Fibroblast of skin of right biceps (primary cell): ENCODE measurements at places on chromosomes 4 and X.
A peak's percentile ranks its signal among the peaks of the same experiment; 100 is the strongest.

DNA sequence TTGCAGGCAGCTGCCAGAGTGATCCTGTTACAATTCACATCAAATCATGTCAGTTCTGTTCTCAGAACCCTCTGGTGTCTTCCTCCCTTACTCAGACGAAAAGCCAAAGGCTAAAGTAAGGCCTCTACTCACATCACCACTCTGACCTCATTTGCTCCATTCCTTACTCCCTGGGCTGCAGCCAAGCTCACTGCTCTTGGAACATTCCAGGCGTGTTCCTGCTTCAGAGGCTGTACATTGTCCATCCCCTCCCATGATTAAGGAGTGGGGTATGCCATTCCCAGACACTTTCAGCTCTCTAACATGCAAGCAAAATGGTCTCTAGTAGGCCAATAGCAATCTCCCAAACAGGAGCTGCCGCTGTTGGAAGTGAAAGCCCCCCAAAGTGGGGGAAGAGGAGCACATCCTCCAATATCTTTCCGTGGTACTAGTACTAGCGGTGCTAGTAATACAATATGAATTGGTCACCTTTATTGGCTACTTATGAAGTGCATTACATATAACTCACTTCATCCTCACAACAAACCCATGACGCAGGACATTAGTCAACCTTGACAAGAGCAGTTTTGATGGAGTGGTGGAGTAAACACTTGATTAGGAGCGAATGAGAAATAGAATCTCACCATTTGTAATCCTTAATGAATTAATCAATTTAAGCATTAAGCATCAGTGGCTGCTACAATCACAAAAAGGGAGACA, 15.0 kb downstream of the GAB3 start:
- peak; percentile 93 for DNase-seq

DNA sequence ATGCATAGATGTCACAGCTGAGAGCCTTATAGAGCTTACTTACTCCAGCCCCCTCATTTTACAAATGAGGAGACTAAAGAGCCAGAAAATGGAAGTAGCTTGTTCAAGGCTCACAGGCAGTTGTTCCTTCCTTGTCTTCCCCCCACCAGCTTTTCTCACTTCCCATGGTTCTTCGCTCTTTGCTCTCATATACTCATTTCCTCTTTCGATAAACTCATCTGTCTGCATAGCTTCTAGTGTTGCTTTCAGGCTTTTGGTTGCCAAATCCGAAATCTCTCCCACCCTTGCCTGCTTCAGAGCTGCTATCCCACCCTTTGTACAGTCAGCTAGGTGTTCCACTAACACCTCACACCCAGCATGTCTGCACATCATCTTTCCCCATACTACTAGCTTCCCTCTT, 25.0 kb upstream of the GJB1 start:
- DNase-seq: no peak

- DNase-seq: no peak
These were observed 2.9 kb upstream of the ATOH1 start for GRCh38 chr4:93825551-93826216.

- no peak for DNase-seq
These were observed 4.4 kb upstream of the MAEA start for GRCh38 chr4:1285151-1285789.

GRCh38 chr4:140351093-140352075, 22.1 kb upstream of the SCOC start:
- DNase-seq: no peak

DNA sequence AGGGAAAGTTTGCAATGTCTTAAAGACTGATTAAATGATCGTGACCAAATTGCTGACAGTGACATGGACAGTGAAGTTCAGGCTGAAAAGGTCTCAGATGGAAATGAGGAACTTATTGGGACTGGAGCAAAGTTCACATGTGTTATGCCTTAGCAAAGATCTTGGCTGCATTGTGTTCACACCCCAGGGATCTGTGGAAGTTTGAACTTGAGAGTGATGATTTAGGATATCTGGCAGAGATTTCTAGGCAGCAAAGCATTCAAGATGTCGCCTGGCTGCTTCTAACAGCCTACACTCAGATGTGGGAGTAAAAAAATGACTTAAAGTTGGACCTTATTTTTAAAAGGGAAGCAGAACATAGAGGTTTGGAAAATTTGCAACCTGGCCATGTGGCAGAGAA, 21.4 kb downstream of the SCARB2 start:
- no peak for DNase-seq

DNA sequence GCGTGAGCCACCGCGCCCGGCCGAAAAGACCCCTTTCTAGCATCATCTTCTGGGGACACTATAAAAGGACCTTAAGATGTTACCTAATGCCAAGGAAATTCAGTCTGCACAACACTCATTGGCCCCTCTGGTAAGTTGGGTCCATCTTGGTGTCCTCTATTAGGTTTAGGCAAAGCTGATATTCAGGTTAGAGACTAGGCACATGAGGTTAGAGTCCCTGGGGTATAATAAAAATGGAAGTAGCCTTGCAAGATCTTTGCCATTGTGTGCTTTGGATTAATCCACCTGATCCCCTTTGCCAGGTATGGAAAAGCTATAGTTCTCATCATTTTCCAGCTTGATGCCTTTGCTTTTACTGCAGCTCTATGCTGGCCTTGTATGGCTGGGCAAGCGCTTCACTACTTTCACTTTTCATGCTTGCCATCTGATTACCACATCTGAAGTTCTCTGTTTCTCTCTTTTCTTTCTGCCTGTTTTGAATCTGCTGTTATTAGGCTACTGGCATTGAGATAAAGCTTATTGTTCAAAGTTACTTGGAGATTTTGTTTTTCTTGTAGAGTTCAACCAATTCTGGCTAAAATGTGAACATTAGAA, 5.4 kb upstream of the ADH4 start:
- DNase-seq: no peak

GRCh38 chr4:54107951-54108748, 8.2 kb downstream of the GSX2 start:
- DNase-seq: no peak

DNA sequence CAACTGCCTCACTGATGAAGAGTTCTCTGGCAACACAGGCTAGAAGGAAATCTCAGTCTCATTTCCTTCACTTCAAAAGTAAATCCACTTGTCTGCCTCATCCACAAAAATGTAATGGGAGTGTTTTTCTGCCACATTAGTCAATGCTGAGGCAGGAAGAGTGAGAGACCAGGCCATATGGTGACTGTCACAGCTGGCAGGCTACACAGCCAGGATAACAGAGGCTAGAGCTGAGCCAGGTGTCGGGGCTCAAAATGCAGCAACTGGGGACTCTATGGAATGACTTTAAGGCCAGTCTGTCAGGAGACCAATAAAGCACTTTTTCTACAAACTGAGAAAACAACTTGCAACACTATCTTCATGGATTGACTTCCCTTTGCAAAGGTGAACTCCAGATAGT, 204.2 kb downstream of the GPC3 start:
- no peak for DNase-seq

- no peak for DNase-seq
These were observed 857.2 kb upstream of the INTU start for GRCh38 chr4:126775485-126776106.

DNA sequence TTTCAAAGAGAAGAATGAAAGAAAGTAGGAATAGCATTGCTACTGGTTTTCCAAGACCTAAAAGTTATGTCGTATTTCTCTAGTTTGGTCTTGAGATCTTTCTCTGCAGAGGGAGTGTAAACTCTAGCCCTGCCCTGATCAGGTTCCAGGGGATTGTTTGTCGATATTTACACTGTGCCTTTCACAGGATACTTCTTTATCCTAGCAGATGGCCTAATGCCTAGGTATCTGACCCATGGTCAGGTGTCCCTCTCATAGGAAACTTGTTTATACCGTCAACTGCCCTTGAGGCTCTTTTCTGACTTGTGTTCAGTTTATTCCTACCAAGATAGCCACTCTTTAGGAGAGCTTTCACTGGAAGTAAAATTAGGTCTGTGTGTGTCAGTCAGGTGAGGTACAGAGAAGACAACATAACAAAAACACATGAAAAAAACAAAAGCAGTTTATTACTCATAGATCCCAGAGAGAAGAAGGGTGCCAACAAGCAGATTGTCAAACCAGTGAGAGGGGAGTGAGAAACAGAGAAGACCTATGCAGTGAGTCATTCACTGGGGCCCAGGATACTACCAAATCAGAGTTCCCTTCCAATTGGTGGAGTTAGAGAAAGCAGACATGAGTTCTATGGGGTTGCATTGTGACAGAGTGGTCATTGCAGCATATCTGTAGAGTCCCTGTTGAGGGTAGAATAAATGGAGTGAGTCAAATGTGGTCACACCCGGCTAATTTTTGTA, 40.6 kb upstream of the THOC2 start:
- peak; percentile 15 for DNase-seq

DNA sequence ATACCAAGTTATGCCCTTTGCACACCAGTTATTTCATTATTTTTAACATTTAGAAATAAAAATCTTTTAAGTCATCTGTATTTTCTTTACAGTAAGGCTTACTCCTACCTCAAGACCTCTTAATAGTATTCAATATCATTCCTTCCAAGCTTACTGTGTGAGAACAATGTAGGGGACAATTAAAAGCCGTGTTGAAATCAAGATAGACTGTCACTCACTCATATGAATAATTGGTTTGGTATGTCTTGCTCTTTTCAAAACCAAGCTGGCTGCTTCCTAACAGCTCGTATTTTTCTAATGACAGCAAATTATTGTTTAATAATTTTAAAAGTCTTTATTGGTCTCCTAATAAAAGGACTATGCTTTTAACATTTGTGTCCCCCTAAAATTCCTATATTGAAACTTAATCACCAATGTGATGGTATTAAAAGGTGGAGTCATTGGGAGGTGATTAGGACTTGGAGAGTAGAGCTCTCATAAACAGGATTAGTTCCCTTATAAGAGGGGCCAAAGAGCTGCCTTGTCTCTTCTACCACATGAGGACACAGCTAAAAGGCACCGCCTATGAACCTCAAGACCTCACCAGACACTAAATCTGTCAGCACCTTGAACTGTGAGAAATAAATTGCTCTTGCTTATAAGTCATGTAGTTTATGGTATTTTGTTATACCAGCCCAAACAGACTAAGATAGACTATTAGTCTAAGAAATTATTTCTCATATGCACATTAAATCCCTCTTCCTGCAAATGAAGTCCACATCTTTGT, 4.1 kb downstream of the ABCB7 start:
- DNase-seq: peak; percentile 5

GRCh38 chr4:94536049-94536448, 84.3 kb downstream of the PDLIM5 start:
- no peak for DNase-seq

GRCh38 chr4:149140841-149141240, 674.8 kb downstream of the IQCM start:
- peak; percentile 26 for DNase-seq

DNA sequence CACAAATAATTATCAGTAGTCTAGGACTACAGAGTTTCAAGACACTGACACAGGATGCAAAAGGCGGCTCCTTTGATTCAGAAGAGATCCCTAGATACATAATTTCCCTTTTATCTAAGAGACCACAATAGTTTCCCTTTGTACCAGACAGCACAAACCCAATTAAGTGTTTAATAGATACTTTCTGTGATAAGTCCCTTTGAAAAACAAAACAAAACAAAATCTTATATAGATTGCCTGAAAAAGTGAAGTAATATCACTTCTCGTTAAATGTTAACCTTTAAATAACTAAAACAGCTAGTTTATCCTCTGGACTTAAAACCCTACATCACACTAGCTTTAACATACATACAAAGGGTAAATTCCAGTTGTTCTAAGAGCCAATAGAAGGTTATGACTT, 49.9 kb downstream of the APBB2 start:
- no peak for DNase-seq

GRCh38 chrX:122945328-122945727, 238.8 kb upstream of the GRIA3 start:
- peak; percentile 15 for DNase-seq

- DNase-seq: no peak
These were observed 224.2 kb downstream of the DMD start for GRCh38 chrX:32987142-32987541.

DNA sequence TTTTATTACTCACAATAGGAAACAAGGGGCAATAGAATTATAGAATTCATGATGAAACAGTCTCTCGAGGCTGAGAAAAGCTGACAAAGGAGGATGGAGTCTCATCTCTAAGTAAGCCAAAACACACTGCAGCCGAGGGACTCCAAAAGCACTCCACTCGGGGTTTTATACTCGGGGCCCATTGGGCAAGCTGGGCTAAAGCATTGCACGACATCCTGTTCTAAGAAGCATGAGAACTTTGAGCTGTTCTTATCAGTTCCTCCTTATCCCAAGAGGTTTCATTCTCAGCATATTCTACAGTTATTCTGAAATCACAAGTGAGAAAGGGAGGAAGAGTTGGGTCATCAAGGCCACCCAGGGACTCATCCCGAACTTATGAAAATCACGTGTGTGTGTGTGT, 1475.5 kb downstream of the PCDH18 start:
- DNase-seq: no peak

GRCh38 chr4:170849969-170850368, 760.2 kb upstream of the AADAT start:
- no peak for DNase-seq

DNA sequence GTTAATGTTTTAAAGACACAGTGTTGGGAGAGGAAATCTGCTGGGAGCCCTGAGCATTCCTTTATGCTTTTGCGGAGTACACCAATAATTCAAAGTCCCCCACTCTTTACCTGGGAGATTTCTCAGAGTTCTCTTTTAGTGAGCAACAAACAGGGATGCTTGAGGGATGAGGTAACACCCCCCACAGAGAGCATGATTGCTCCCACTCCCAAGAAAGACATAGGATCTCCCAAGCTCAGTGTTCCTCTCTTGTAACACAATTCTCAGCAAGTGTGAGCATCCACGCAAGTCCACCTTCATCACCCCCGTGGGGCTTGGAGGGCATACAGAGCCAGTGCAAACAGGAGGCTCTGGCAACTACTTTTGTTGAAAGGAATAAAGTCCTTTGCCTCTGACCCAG, 36.1 kb downstream of the GSPT2 start:
- DNase-seq: peak; percentile 19

DNA sequence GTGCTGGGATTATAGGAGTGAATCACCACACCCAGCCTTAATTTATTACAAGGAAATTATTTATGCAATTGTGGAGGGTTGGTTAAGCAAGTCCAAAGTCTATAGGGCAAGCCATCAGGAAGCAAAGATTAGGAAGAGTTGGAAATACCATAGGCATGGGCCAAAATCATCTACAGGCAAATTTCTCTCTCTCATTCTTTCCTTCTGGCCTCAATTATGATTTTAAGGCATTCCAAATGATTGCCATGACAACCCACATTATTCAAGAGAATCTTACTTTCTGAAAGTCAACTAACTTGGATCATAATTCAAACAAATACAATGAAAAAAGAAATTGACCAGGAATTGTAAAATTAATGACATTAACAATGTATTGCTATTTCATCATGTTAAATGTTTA, 400.8 kb downstream of the GPM6A start:
- DNase-seq: peak; percentile 44

- DNase-seq: no peak
These were observed 18.5 kb downstream of the SPATA18 start for GRCh38 chr4:52069571-52069970.
